Stimulated activated CD4-positive, alpha-beta T cell treated with anti-CD3 and anti-CD28 coated beads, Interleukin-4, amount 100 ng/mL, for 4 hours (primary cell): ENCODE measurements at places on chromosomes 16 and 17.
A peak's percentile ranks its signal among the peaks of the same experiment; 100 is the strongest.

GRCh38 chr16:54936201-54936978, 5.7 kb downstream of the IRX5 start:
- DNase-seq, result no peak

DNA sequence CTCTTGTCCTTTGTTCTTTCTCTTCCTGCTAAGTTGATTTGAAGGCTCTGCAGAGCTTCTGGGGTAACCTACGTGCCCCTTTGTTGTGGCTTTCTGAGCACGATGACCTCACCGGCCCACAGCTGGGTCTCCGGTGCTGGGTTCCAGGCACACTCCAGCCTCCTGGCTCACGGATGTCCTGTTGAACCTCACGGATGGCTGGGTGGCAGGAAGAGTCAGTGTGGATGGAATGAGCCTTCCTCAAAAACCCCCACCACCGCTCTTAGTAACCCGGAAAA, 116.0 kb downstream of the SOCS1 start:
- DNase-seq, result peak; percentile 43

DNA sequence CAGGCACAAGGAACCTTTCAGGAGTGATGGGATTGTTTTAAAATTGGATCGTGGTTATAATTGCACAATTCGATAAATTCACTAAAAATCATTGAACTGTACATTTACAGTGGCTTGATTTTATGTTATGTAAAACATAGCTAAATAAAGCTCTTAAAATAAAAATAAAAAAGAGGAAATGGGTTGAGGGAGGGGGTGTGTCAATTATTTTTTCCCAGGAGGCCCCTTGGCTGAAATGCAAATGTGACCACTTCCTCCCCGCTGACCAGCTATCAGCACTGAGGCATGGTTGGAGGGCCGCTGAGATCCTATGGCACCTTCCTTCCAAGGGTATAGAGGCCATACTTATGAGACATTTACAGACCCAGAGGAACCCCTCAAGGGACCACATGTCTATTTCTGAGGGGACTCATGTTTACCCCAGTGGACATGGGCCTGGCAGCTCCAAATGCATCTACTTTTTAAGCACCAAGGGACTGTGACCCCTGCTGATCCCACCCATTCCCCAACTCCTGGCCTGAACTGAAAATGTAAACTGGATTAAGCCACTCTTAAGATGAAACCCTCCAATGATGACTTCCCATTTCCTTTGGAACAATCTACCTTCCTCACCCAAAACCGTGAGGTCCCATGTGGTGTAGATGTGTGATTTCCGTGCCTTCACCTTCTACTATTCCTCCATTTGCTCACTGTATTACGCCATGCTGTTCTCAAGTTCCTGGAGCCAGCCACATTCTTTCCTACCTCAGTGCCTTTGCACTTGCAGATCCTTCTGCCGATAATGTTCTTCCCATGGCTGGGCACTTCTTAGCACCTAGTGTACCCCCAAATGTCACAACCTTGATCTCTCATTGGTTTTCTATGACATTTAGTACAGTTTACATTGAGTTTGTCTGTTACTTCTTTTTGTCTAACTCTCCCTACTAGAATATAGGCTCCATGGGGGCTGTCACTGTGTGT, 2.8 kb upstream of the IL21R start:
- no peak for DNase-seq

GRCh38 chr17:62580947-62581346, 46.5 kb upstream of the MRC2 start:
- no peak for DNase-seq

DNA sequence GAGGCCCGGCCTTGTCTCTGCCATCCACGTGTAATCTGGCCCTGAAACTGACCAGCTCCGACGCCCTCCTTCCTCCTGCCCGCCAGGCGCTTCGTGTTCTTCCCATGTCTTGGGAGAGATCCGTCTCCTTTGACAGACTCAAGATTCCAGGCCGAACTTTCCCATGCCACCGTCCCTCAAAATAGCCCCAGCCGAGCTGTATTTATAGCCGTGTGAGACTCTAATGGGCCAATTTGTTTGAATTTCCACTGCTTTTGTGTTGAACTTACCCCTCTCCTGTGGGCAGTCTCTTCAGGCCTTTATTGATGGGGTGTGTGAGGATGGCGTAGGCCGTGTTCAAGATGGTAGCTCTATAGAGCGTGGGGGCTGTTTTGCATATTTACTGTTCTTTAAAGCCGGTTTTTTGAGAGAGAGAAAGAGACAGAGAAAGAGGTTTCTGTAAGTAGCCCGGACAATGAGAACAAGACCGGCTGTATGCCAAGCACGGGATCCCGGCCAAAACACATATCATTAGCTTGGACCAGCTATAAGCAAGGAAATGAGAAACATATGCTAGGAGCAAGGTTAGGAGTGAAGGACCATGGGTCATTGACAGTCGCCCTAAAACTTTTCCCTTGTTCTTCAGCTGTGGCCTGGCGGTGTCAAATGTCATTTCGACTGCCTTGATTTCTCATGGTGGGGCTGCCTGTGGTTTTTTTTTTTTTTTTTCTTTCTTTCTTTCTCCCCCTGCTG, 124.5 kb upstream of the ZFHX3 start:
- DNase-seq, result no peak

DNA sequence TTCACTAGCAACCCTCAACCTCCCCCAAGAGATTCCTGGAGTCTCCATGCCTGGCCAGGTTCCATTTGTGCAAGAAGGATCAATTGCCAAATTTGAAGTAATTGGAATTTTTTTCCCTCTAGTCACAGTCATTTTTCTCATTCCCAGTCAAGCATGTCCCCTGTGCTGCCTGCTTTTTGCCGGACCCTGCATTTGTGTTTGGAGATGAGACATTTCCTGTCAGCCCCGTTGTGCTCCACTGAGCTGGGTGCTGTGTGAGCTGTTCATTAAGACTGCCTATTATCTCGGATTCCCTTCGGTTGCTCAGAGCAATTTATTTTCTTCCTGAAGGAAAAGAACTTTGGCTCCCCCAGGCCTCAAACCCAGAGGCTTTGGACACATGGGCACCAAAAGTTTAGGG, 201.0 kb upstream of the NLRP1 start:
- no peak for DNase-seq

GRCh38 chr16:11278681-11279628, 2.2 kb downstream of the PRM1 start:
- no peak for DNase-seq

DNA sequence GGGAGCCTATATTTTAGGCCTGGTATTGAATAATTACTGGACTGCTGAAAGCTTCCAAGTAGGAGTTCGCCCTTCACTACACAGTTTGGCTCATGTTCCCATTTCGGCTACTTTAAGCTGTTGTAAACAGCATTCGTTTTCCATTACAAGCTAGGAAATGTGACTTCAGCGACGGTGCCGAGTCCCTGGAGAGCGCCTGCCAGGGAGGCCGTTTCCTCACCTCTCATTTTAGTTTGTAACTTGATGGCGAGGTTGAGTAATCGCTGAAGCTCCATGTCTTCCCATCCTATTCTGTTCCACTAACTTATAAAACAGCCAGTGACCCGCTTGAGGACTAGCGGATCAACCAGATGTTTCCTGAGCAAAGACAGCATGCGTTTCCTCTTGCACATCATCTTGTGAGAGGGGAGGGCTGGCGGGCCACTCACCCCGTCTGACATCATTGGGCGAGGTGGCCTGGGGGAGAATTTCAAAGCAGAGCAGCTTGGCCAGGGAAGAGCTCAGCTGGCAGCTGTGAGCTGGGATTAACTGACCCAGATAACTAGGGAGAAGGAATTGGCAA, 32.9 kb downstream of the PCTP start:
- no peak for DNase-seq
